ENCODE measurements at places on chromosomes 2 and 18.

- no peak for DNase-seq
These were observed 35.2 kb downstream of the CYRIA start for GRCh38 chr2:16630463-16630862.

DNA sequence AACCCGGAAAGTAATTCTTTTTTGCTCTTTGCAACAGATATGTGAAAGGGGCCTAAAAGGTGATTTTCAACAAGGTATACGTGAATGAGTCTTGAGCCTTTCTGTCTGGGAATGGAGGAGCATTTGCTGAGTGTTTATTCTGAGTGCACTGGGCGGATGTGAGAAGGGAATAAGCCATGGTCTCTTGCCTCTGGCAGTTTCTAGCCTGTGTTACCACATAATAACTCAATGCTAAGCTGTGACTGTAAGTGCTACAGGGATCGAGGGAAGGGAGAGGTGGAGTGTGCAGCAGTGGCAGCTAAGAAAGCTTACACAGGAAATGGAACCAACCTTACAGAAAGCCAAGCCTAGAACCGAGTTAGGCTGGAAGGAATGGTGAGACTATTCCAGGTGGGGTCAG, 444.3 kb downstream of the SLC4A3 start:
- DNase-seq: no peak

DNA sequence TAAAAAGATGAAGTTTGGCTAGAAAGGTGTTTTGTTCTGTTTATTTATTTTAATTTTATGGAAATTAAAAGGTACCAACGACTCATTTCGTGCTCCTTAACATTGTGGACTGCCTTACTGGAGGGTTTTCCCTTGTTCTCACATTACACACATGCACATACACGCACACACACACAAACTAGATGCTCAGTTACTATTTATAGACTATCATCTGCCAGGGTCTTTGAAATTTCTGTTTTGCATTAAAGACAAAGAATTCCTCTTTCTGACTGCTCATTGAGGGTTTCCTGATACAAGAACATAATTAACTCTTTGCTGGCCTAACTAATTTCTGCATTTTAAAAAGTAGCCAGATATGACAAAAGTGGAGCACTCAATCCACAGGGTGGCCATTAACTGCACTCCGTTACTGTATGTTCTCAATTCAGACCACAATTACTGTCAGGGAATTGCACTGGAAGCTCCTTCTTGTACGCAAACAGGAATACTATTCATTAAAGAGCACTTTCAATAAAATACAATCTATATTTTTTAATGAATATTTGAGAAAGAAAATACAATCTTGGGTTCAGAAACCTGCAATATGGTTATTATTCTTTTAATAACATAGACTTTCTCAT, 366.9 kb upstream of the GALNT5 start:
- DNase-seq: no peak

- DNase-seq: no peak
These were observed 119.6 kb downstream of the DDX1 start for GRCh38 chr2:15711126-15711860.

Measured in right renal cortex interstitium (tissue), 3 donors.